ENCODE measurements at places on chromosomes 12 and 14.

GRCh38 chr12:2451025-2451424, 343.7 kb upstream of the FKBP4 start:
- peak; percentile 24 for DNase-seq

DNA sequence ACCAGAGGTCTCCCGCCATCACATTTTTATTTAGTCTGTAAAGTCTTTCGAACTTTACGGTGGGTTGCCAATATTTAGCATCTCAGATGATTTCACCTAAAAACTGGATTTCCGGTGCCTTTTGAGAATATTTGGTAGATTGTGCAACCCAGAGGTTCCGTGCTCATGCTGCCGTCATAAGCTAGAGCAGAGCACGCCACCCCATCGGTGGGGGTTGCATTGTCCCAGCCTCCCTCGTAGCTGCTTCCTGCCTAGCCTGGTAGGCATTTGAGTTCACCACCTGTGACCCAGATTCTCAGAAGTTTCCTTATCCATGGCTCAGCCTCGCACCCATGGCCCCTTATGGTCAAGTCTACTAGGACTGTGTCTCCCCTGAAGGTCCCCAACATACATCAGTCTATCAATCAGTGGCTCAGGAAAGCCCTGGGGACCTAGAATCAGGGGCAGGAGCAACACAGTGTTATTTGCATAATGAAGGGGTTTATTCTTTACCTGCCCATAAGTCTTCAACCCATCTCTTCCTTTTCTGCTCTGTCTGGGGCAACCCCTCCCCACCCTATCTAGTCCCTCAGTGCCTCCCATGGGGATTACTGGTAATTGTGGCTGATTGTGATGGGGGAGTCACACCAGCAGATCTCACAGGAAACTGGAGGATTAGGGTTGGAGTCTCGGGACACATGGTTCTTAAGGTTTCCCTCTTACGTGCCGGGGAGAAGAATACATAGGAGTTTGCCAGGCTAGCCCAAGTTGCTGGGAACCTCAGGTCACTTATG, 152.3 kb downstream of the PHETA1 start:
- DNase-seq: no peak

DNA sequence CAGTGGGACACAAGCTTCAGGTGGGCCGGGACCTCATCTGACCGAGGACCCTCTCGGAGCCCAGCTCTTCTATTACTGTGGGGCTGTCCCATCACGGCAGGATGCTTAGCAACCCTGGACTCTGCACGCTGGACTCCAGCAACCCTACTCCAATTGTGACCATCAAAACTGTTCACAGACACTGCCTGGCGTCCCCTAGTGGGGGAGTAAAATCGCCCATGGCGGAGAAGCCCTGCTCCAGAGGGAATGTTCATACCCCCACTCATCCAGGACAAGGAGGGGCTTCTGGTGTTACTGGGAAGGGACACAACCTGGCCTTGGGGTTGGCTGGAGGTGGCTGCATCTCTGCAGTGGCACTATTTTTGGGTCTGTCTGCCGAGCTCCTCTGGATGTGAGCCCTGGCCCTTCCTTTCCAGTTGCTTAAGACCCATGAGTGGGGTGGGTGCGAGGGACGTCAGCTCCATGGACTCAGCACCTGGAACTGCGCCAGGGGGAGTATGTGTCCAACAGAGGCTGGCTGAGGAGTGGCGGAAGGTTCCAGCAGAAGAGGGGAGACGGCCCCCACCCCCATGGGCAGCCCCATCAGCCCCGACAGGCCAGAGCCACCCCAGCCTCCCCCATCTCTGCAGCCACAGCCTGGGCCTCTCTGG, 103.8 kb downstream of the RFLNA start:
- no peak for DNase-seq

GRCh38 chr12:65761301-65761700, 63.0 kb upstream of the HMGA2 start:
- DNase-seq: no peak

GRCh38 chr12:69639400-69640016, 28.8 kb upstream of the LRRC10 start:
- DNase-seq: peak; percentile 74

DNA sequence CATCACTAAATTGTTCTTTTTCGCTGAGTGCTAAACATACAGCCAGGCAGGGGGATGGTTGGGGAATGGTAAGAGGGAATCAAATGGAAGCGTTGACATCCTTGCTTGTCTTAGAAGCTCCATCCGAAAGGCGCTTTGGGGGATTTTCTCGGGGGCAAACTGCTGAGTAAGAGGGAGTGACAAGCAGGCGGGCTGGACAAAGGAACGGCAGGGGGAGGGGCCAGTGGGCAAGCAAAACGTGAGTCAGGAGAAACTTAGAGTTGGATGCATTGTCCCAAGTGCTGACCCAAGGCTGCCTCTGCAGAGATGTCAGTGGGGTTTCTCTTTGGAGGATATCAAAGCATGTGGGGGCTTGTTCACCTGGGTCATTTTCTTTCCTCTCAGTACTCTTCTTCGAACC, 480.5 kb downstream of the VRK1 start:
- DNase-seq: no peak

GRCh38 chr12:120388691-120389481, 19.9 kb upstream of the MSI1 start:
- no peak for DNase-seq

- no peak for DNase-seq
These were observed 174.7 kb upstream of the HIF1A start for GRCh38 chr14:61520576-61520975.

DNA sequence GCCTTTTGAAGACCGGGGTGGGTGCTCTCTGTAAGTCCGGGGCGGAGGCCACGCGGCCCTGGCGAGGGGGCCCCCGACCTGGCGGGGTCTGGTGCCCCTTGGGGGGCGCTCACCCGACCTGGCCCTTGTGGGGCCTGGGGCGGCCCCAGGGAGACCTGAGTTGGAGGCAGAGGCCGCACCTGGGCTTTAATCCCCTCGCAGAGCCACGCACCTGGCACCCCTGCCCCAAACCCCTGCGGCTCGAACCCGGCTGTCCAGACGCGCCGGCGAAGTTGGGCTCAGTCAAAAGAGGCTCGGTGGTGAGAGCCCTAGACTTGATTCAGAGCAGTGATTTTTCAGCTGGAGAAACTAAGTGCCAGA, 267 bp downstream of the CFAP251 start:
- DNase-seq: no peak

GRCh38 chr12:68580911-68581310, 29.8 kb upstream of the RAP1B start:
- no peak for DNase-seq

DNA sequence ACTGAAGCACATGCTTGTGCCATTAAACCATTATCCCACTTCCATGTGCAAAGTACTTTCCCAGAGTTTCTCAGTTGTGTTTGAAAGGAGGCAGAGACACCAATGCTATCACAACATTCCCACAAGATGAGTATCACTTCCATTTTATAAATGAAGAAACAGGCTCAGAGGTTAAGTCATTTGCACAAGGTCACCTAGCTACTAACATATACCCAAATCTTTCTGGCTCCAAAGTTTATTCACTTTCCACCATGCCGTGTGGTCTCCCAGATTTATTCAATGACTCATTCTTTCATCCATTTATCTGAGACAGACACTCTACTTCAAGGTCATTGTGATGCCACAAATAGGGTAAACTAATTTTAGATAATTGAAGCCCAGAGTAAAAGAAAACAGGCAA, 9.4 kb downstream of the ART4 start:
- peak; percentile 37 for DNase-seq

DNA sequence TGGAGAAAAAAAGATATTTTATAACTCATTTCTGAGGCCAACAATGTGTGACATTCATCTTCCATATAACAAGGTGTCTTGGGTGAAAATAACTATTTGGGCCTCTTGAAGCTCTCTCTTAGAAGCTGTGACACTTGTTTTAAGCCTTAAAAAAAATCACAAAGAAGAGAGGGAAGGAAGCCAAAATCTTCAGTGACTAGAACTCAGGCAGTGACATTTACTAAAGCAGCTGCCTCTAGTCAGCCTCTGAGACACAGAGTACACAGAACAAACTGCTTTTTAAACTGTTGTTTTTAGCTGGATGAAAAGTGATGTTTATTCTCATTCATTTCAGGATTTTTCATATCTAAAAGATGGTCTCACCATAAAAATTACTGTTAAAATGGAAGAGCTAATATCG, 793.6 kb downstream of the GALC start:
- no peak for DNase-seq

- DNase-seq: no peak
These were observed 33.5 kb downstream of the CFL2 start for GRCh38 chr14:34680806-34681479.

GRCh38 chr12:124518051-124518932, 49.1 kb downstream of the NCOR2 start:
- peak; percentile 98 for DNase-seq

- no peak for DNase-seq
These were observed 256.5 kb upstream of the KRR1 start for GRCh38 chr12:75767957-75768356.

DNA sequence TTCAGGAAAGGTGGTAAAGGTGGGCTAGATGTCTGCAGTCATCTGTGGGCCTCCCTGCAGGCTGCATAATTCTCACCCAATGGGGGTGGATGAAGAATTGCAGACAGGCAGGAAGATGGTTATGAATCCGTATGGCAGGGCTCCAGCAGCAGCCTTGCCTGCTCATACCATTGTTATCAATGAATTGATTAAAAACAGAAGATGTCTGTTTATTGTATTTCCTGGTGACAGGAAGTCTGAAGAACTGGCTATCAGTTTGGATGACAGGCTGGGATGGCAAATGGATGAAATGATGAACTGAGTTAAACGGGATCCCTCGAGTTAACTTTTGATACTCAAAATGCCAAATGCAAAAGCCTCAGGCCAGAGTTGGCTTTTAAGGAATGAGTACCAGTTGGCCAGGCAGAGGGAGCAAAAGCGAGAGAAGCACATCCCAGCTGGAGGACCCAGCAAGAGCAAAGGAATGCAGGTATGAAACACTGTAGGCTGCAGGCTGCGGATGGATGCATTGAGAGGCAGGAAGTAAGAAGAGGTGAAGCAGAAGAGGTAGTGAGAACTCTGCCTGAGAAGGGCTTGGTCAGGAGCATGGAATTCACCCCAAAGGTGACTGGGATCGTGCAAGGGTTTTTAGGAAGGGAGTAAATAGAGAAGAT, 550.0 kb upstream of the TBX3 start:
- DNase-seq: no peak

GRCh38 chr14:37559386-37559785, 35.7 kb downstream of the FOXA1 start:
- no peak for DNase-seq

- DNase-seq: peak; percentile 31
These were observed 1535.9 kb upstream of the FLRT2 start for GRCh38 chr14:83994020-83994419.

DNA sequence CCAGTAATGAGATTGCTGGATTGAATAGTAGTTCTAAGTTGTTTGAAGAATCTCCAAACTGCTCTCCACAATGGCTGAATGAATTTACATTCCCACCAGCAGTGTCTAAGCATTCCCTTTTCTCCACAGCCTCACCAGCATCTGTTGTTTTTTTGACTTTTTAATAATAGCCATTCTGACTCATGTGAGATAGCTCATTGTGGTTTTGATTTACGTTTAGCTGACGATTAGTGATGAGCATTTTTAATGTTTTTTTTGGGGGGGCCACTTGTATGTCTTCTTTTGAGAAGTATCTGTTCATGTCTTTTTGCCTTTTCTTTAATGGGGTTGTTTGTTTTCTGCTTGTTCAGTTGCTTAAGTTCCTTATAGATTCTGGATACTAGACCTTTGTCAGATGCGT, 8.1 kb upstream of the SLC15A5 start:
- no peak for DNase-seq

DNA sequence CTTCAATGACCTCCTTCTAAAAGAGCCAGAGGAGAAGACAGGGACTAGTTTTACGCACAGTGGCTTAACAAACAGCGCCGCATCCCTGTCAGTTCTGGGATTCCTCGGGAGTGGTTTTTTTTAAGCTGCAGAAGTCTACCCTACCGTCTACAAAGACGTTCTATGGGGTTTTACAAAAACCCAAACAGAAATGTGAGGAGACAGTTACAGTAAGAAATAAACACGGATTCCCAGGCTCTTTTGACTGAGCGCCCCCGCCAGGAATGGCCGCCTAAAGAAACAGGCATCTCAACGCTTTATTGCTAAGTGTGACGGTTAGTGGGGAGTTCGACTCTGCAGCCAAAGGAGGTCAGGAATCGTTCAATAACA, 484 bp downstream of the ALKBH1 start:
- peak; percentile 43 for DNase-seq

GRCh38 chr12:82818271-82819035, 131.7 kb downstream of the TMTC2 start:
- DNase-seq: no peak

GRCh38 chr14:106530423-106531107, 1004.2 kb downstream of the TMEM121 start:
- no peak for DNase-seq

DNA sequence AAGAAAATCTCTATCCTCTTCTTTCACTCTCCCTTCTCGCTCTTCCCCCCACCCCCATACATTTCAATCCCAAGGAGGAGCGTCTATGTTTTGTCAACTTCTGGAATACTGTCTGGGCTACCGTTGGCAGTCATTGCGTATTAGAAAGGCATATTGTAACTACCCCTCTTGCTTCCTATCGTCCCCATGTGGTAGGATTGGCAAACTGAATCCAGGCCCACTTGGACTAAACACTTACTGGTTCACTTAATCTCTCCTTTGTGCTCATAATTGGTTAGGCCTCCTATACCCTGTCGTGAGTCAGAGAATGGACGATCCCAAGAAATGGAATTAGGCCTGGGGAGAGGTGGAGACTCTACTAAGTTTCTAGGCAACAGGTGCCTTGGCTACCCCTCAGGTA, 68.8 kb upstream of the SLC8A3 start:
- DNase-seq: peak; percentile 11

- peak; percentile 57 for DNase-seq
These were observed 753 bp downstream of the CSRNP2 start for GRCh38 chr12:51082561-51083125.

DNA sequence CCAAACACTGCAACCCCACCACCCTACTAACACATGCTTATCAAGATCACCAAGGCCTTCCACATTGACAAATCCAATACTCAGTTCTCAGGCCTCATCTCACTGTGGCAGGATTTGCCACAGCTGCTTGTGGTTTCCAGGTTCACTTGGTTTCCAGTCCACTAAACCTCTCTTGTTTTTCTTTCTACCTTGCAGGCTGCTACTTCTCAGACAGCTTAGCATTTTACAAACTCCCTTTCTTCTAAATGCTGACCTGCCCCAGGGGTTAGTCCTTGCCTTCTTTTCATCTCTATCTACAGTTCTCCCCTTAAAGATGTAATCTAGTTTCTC, 84.1 kb downstream of the BCAT1 start:
- peak; percentile 56 for DNase-seq

GRCh38 chr12:69828897-69829296, 3.9 kb downstream of the MYRFL start:
- no peak for DNase-seq

- no peak for DNase-seq
These were observed 187.7 kb upstream of the TMTC1 start for GRCh38 chr12:29971446-29971845.

- DNase-seq: no peak
These were observed 116.5 kb downstream of the TMTC2 start for GRCh38 chr12:82803201-82803600.

- no peak for DNase-seq
These were observed 73.2 kb downstream of the RIMBP2 start for GRCh38 chr12:130642856-130643255.

GRCh38 chr12:93003531-93004239, 74.6 kb upstream of the EEA1 start:
- no peak for DNase-seq
